ENCODE measurements at places on chromosomes 1 and 21.

- no peak for DNase-seq
These were observed 14.0 kb downstream of the DCST2 start for GRCh38 chr1:155019377-155020245.

DNA sequence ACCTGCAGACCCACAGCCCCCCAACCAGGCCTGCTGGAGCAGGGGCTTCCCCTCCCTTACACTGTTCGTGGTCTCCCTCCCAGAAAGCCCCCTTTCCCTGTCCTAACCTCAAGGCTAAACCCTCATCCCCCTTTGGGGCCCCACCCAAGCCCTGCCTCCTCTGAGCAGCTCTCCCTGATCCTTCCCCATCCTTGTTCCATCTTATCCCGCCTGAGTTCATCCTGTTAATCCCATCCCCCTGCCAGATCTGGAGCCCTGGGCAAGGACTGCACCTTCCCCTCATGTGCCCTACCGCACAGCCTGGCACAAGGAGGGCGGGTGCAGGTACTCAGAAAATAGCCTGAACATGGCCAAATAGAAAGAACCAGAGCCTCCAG is 6.9 kb upstream of the TNNT2 start:
- no peak for DNase-seq

- DNase-seq, result no peak
These were observed 29.9 kb downstream of the LAMC2 start for GRCh38 chr1:183215936-183216335.

DNA sequence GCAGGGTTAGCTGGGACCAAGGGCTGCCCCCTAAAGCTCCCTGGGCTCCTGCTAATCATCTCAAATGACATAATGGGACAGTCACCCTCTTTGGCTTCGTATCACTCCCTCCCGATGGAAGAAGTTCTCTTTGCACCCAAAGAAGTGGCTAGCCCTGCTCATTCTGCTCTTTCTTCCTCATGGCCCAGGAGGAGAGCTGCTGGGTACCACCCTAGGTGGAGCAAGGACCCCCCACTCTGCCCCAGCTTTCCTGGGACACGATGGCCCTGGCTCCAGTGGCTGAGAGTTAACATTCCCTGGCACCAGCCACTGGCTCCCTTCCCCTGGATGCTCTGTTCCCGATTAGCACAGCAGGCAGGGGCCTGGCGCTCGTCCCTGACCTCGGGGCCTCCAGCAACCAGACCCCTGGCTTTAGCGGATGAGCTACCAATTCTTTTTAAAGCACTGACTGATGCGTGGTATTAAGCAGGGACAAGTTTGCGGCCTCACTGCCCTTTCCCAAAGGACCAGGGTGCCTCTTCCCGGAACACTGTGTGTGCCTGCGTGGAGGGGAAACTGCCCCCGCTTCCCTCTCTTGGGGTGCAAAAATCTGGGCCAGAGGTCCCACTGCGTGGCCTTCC is 1.2 kb downstream of the MYOM3 start:
- no peak for DNase-seq

DNA sequence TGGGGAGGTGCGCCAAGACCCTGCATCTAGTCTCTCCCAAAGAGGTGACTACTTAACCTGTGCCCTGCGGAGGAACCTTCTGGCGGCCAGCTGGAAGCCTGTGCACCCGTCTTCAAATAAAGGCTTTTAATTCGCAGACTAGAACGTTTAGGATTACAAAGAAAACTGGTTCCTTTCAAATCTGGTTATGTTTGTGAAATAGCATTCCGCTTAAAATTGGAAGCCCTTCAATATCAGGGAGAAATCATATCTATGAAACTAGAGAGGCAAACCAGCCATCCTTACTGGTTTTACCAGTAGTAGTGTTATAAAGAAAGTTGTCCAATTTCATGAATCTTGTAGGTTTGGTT is 250.8 kb downstream of the FAM72C start:
- no peak for DNase-seq

DNA sequence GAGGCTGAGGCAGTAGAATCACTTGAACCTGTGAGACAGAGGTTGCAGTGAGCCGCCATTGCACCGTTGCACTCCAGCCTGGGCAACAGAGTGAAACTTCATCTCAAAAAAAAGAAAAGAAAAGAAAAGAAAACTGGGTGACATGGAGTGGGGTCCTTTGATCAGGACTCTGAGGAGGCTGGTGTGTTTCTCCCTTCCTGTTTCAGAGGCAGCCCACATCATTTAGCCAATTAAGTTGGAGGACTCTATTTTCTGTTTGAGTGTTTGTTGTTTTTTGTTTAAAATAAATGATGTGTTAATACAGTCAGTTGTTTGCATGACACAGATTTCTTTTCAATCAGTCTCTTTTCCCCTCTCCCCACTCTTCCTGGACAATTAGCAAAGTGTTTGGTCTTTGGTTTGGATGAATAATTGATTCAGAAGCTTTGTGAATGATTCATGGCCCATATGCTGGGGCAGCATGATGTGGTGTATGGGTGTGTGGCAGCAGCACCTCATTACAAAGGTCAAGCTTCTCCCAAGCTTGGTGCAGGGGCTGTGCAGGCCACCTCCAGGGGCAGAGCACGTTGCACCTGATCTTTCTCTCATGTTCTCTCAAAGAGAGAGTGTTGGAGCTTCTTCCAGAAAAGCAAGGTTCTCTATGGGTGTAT is 48.8 kb downstream of the CACNA1E start:
- no peak for DNase-seq

DNA sequence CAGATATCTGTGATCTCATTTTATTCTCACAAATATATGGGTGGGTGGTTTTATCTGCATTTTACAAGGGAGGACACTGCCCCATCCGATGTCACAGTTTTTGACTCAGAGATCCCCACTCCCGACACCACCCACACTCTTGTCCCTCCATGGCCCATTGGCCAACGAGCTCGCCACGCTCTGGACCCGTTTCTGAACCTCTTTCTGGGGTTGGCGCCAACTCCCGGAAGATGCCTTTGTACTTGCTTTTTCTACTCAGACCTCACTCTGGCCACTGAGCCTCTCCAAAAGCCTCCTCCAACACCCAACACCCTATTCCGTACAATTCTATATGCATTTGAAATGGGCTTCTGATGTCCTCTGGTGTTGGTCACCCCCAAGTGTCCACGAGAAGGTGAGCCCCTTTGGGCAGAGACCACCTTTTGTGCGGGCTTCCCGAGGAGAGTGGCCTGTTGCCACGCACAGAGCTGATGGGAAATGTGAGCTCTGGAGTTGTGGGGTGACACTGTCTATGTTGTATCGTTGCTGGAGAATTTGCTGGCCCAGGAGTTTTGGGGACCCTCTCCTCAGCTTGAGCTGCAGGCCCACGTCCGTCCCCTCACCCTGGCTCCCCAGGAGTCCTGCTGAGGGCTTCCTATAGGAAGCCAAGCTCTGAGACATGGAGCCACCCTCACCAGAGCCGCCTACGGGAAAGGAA is 366.9 kb upstream of the VAMP3 start:
- no peak for DNase-seq

DNA sequence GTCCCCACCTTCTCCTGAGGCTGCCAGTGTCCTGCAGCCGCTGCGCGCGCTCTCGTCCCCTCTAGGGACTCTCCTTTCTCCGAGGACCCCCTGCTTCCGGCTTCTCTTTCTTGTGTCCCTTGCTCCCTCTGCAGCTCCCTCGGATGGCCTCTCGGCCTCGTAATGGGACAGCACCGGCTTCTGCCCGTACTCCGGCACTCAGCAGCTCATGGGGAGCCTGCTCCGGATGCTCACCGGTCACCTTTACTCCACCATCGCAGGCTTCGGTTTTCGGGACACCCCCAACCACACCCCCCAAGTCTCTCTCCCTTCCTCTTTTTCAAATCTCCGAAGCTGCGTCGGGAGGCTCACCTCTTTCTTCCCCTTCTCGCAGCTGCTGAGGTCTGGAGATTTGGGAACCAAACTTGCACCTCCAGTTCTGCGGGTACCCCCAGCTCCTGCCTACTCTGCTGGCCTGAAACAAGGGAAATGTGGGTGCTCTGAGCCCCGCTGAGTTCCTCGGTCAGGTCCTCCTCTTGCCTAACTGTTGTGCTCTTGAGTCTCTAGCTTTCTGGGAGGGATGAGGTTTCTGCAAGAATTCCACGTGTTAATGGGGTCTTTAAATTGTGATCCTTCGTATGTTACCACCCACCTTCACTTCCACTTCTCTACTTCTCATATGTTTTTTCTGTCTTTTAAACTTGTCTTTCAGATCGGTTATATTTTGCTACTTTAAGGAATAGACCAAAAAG is 930 bp downstream of the CDC14A start:
- peak; percentile 25 for DNase-seq

- DNase-seq, result no peak
These were observed 407.4 kb downstream of the RWDD3 start for GRCh38 chr1:95641386-95641785.

GRCh38 chr1:178796013-178796412 is 71.0 kb downstream of the RALGPS2 start:
- no peak for DNase-seq
